GM12878 (cell line): ENCODE measurements at places on chromosomes 16 and 17. TPM values are rescaled to one million over a fixed set of nuclear protein-coding genes. Genes with fewer than 3 reads are reported as not detected.

DNA sequence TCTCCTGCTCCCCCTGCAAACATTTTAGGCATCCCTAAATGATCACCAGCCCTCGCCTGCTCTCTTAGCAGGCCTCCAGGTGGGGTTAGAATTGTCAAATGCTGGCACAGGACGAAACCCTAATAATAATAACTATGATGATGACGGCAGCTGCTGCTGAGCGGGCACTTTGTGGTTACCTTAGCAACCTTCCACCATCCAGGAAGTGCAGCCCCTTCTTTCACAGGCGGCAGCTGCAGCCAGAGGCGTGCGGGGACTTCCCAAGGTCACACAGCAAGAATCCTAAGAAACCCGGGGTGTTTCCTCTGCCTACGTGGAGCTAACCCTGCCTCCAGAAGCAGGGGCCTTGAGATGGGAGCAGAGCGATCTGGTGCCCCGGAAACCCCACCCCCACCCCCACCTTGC lies 22.4 kb upstream of the EIF1 start:
- peak; percentile 75 for DNase-seq

- no peak for DNase-seq
Observed at GRCh38 chr17:48429156-48429555, 858 bp downstream of the SKAP1 start.

- no peak for DNase-seq
Observed at GRCh38 chr17:75965468-75965867, 13.5 kb downstream of the ACOX1 start.

DNA sequence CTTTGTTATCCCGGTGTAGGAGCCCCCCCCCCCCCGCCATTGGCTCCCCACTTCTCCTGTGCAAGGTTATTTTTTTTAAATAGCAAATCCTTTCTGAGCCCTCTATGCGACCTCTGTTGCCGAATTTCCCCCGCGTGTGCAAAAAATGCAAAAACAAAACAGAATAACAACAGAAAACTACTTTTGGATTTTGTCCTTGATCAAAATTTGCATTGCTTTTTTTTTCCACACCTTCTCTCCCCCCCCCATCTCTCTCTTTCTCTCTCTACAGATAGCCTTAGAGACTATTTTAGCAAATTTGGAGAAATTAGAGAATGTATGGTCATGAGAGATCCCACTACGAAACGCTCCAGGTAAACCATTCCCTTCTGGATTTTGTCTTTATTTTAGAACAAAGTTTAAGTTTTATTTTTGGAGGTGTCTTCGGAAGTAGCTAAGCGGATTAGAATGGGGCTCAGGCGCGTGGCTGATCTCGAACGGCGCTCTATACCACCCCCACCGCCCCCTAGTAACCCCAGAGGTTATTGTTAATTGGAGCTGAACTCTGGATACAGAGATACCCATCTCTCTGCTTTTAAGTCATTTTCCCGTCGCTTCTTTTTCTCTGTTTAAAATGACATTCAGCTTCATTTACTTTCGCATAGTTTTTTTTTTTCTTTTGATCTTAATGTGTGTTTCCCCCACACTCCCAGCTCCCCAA lies 1.0 kb downstream of the MSI2 start:
- no peak for DNase-seq

The TBX4 gene
- not detected in 2 replicates for total RNA-seq
